Activated gamma-delta T cell treated with anti-CD3 and anti-CD28 coated beads, Interleukin-2, amount 50 U/mL, for 16 hours (primary cell): ENCODE measurements at places on chromosomes 12 and 14.

- DNase-seq: no peak
These were observed 295.6 kb upstream of the FLRT2 start for GRCh38 chr14:85234156-85235025.

GRCh38 chr12:94186278-94187241, 38.2 kb downstream of the PLXNC1 start:
- no peak for DNase-seq

- DNase-seq: no peak
These were observed 251.4 kb upstream of the ATXN7L3B start for GRCh38 chr12:74286254-74286653.

GRCh38 chr12:67541625-67541991, 106.9 kb upstream of the DYRK2 start:
- no peak for DNase-seq

DNA sequence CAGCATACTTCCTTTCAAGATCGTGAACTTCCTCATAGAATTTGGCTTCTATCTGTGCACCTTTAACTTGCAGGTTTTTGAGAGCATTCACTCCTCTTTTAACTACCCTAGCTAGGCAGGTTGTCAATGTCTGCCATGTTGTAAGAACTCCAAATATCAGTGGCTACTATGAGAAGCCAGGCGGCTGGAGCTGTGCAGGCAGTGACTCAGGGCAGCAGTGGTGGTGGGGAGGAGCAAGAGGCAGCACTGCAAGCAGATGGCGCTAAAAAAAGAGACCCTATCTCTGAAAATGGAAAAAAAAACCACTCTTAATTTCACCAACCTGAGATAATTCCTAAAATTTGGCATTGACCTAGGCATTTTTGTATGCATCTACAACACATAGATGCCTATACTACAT, 28.5 kb downstream of the YARS2 start:
- DNase-seq: no peak

DNA sequence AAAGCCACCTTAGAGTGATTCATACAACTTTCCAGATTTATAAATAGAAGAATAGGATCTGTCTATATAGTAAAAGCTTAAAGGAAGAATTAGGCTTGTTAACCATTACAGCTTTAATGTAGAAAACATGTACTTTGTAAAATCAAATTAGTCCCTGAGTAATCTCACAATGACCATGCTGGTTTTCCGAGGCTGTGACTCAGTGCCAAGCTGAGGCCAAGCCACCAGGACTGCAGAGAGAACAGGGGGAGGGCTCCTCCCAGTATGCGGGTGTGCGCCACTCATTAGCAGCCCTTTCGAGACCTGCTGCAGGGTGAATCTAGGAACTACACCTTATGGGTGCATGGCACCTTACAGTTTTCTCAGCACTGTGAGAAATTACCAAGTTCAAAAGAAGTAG, 167.0 kb downstream of the EFCAB11 start:
- no peak for DNase-seq

DNA sequence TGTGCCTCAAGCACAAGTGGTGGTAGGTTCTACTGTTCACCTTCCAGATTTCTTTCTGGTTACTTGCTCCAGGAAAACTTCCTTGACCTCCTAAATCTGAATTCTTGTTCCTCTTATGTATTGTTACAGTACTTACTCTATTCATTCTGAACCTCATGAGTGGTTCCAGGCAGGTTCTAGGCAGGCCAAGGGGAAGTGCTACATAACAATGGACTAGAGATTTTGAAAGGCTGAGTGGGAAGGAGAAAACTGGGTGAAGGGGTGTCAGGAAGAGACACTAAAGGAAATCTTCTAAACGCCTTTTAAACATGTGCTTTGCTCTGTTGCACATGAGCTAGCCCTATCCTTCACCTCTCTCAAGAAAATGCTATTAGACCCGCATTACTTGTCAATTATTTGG, 1.6 kb downstream of the YARS2 start:
- no peak for DNase-seq

- no peak for DNase-seq
These were observed 826 bp upstream of the CACNA1C start for GRCh38 chr12:2051700-2052621.

GRCh38 chr14:29627137-29627536, 300.5 kb downstream of the PRKD1 start:
- DNase-seq: no peak

DNA sequence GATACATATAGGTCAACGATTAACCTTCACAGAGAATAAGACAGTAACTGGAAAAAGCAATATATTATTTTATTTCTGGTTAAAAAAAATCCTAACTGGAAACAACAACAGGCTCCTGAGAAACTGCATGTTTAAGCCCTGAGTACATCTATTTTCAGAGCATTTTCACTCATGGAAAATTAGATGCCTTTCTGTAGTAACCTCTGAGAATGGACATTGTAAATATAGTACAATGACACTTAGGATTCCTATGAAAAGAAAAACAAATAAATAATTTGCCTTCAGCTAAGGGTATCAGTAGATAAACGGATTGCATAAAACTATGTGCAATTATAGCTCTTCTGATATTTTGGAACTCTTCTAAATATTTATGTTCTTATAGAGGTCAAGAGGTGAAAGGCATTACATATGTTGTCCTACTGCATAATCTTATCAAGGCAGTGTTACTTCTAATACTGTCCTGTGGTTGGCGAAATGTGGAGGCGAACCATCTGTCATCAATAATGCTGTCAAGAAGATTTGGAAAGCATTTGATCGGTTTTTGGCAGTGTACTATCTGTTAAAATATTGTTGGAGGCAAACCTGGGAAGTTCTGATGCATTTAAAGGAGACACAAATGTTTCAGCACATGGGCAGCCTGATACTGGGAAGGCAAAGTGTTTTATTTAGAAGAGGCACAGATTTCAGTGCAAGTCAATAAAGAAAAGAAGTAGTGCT, 381.8 kb downstream of the BTG1 start:
- DNase-seq: no peak

- no peak for DNase-seq
These were observed 1005.5 kb downstream of the VRK1 start for GRCh38 chr14:97802430-97803373.

- DNase-seq: no peak
These were observed 834.9 kb downstream of the SLC6A15 start for GRCh38 chr12:84077679-84078078.

DNA sequence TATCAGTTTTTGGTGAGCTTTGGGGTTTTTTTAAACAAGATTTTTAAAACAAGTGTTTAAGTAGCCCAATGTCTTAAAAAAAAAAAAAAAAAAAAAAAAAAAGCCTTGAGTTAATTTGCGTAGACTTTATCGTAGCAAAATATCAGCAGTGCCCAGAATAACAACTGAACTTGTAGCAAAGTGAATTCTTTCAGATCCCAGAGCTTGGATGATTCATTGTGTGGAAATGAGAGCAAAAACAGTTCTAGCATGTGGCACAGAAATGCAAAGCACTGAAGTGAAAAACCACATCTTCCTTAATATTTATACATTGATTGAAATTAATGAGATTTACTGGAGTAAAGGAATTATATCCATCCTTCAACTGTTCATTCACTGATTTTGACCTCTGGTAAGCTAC, 258.1 kb downstream of the EGLN3 start:
- DNase-seq: no peak

- DNase-seq: no peak
These were observed 1248.4 kb downstream of the LRFN5 start for GRCh38 chr14:42855085-42855484.

- no peak for DNase-seq
These were observed 60.7 kb upstream of the PYGL start for GRCh38 chr14:51004801-51005526.

DNA sequence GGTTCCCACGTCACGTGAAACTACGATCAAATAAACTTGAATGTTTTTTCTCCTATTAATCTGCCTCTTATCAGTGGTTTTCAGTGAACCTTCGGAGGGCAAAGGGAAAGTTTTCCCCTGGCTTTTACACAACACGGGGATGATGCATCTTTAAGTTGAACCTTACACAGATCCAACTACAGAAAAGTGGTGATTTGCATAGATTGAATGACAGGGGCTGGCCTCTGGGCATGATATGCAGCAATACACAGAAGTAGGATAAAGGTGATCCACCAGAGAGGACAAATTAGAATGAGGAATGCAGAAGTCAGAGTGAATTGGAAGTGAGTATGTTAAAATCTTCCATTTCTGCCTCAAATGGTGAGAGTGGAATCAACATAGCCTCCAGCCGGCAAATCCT, 11.6 kb downstream of the GSG1 start:
- DNase-seq: no peak

DNA sequence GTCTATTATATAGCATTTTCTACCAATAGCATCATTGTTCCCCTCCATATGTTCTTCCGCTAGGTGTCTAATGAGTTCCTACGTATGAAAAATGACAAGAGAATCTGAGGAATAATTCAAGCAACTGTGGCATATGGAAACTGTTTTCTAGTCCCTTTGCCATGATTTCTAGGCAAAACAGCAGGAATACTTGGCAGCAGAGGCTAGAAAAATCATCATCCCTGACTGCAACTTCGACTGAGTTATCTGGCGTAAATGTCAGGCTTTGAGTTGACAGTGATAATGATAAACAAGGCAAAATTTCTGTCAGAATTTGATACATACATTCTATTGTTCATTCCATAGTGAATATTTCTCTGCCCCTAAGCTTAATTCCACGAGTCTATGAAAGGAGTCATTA, 572.8 kb upstream of the USP15 start:
- no peak for DNase-seq

- no peak for DNase-seq
These were observed 25.1 kb upstream of the BATF start for GRCh38 chr14:75497191-75497590.

DNA sequence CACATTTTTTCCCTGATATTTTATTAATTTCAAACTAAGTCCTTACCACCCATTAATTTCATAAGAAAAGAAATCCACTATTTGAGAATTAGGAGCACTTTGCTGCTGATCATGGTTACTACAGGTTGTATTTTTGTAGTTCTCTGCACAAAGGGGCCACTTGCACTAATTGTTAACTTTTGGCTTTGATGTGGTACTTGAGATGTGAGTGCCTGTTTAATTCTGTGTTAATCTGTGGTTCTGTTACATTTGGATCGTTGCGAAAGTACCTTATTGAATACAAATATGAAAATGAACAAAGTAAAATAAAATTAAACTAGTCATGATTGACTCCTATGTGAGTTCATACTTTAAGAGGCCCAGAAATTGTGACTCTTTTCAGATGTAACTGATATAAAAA, 374.9 kb upstream of the RGS6 start:
- no peak for DNase-seq
